Left renal pelvis (tissue), 4 donors: ENCODE measurements at places on chromosomes 5 and 9. TPM values are rescaled to one million over a fixed set of nuclear protein-coding genes. Genes with fewer than 3 reads are reported as not detected.

Gene MARCOL
- not detected for polyA plus RNA-seq

Gene NAIP
- 20.1 TPM for polyA plus RNA-seq

Gene TMEM203
- polyA plus RNA-seq: 39.3 TPM

Gene ASPN
- 33.5 TPM for polyA plus RNA-seq

Gene LRRC19
- 14.9 TPM for polyA plus RNA-seq

Gene TAS2R1
- 0.15 TPM for polyA plus RNA-seq

Gene PPP3R2
- polyA plus RNA-seq: 0.04 TPM

Gene DBN1
- polyA plus RNA-seq: 180 TPM

Gene PIP5KL1
- 0.85 TPM for polyA plus RNA-seq

Gene CER1
- not detected for polyA plus RNA-seq

- no peak for DNase-seq
Measured at GRCh38 chr5:172713113-172713808, 57.7 kb downstream of the DUSP1 start.

GRCh38 chr9:118674942-118675341 lies 694.3 kb downstream of the BRINP1 start:
- no peak for DNase-seq

DNA sequence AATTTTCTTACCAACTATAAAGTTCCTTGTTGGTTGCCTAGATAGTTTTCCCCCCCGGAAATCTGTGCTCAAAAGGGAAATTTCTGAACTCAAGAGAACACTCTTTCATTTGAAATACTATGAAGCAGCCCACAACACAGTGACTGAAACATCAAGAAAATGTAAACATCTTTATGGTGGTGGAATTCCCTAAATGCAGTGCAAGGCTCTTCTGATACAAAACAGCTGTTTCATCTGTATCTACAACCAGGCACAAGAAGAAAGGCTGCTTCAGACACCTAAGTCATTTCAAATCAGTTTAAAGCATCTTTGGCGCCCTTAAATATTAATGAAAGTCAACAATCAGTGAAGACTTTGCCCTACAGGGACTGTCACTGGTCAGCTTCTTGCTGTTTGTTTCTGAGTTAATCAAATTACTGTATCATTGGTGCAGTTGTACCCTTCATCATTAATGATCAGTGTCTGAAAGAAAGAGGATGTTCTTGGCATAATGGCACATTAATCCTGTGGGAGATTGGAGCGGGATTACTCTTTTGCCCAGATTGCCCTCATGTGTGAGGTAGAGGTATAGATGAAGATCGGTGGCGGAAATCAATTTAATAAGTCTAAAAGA lies 947.0 kb downstream of the NR2F1-AS1 start:
- DNase-seq: no peak

- DNase-seq: no peak
Measured at GRCh38 chr5:119318256-119318894, 37.4 kb upstream of the TNFAIP8 start.

DNA sequence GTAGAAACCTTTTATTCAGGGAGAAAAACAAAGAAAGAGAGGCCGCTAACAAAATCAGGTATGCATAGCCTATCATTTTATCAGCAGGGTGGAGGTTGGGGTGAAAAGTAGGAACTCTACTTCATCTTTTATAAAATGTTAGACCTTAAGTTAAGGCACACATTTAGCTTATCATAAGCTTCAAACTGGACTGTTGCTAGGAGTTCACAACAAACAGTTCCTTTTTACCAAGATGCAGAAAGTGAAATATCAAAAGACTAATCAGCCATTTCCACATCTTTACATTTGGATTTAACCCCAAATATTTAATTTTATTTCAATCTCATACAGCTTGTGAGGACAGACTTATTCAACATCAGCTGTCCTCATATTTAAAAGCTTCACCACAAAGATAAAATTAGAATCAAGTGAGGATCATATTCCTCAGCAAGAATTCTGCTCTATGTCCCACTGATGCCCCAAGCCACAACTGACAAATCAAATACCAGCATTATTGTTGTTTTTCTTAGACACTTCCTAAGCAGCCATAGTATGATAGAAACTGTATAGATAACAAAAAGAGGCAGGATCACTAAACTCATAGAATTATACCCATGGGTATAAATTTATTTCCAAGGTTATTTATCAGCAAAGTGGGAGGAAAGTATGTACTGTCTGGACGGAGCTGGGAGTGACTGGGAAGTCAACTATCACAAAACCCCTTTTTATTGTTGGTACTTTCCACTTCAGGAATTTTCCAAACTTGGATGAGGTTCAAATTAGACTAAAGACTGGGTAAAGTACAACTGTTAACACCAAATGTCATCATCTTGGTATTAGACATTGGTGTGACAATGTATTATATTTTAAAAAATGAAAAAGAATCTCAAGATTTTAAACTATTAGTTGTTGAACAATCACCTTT lies 29.9 kb upstream of the MYOT start:
- no peak for DNase-seq

DNA sequence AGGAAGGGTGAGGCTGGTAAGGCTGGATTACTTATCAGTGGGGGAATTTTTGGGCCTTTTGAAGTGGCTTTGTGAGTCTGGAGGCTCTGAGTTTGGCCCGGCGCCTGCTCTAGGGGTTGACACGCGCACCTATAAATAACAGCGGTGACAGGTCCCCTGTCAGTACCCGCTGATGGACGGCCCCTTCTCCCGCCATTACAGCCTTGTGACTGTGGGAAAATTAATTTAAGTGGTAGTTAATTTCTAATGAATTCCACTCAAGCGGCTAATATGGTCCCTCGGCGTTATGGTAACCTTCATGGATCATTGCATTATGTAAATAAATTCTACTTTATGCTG lies 16.5 kb downstream of the MRPL36 start:
- no peak for DNase-seq

- no peak for DNase-seq
Measured at GRCh38 chr9:1273859-1274258, 223.7 kb downstream of the DMRT2 start.

DNA sequence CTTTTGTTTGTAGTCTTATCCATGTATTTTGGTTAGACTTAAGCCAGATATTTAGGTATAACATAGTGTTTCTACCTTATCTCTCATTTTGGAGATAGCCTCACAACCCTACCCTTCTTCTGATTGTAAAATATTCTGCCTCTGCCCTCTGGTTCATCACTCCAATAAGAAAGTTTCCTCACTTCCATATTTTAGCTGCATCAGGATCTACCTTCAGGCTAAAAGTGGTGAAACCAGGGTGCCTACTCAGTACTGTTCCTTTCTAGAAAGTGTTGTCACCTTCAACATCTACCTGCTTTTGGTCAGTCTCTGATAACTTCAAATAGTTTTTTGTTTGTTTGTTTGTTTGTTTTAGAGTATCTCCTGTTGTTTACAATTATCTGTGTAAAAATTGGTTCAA lies 294.6 kb downstream of the ANXA1 start:
- DNase-seq: no peak

DNA sequence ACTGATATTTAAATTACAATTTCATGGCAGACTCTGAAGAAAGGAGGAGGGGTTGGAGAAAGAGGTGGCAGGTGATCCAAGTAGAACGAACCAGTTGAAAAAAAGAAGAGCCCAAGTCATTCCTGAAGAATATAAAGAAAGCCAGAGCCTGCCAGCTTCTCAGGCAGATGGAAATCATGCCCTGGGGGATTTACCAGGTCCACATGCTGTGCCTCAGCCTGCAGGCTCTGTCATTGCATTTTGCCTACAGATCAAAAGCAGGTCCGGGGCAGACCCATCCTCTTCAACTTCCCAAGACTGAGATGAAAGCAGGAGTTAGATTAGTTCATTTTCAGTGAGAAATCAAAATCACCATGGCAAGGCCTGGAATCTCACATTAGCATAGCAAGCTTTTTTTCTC lies 48.5 kb downstream of the GDNF start:
- DNase-seq: no peak

DNA sequence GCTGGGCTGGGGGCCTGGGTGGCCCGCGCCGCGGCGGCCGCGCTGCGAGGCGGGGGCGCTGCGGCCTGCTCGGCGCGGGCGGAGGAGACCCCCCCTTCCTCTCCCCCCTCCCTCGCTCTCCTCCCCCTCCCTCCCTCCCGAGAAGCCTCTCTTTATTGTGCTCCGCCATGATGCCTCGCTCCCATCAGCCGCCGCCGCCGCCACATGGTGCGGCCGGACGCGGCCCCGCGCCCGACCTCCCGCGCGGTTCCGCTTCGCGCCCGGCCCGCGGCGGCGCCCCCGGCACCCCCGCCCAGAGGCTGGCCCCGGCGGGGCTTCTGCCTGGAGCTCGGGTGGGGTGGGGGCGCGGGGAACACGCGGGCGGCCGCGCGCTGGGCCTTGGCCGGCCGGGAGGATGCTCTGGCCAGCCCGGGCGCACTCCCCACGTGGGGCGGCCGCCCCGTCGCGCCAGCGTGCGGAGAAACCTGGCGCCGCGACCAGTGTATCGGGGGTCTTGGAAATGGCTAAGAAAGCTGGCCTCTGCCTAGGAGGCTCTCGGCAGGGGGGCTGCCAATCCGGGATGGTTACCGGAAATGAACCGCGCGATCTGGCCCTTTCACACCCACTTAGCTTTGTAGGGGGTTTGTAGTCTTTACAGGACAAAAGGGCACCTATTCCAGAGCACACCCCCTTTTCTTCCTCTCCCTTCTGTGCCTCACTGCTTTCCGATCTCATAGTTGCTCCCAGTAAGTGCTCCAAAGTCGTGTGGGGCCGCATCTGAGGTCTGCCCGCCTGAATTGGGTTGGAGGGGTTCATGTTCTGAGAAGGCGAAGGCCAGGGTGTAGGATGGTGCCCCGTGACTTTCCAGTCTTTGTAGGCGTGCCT lies 1.0 kb downstream of the SET start:
- no peak for DNase-seq

DNA sequence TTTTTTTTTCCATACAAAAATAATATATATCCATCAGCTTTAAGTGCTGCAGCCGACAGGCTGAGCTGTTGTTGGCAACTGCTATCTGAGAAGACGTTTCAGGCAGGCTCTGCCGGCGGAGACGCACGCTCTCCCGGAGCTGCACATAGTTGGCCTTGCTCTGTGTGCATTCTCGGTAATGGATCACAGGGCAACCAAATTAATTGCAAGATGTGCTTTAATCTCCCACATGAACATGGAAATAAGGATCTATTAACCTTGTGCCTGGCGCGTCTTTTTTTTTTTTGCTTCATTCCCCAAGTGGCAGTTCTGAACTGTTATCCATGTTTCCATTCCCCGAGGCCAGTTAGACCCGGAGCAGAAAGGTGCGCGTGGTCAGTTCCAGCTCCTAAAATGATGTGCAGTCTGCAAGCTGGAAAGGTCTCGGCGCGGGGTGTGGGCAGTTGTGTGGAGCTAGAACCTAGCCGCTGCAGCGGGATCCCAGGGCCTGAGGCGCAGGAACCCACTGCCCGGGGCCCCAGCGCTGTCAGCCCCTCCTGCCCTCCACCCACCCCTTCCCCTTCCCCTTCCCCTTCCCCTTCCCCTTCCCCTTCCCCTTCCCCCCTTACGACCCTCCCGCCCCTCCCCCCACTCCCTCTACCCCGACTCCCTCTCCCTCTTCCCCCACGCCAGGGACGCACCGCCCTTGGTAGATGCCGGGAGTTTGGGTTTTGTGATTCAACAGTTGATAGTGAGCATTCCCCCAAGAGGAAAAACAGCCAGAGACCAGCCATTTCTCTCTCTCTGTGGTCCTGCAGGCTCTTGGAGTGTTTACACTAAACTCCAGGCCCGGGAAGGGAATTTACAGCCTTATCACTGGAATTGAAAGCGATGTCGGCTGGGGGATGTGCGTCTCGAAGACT lies 137.8 kb downstream of the CEP120 start:
- no peak for DNase-seq

DNA sequence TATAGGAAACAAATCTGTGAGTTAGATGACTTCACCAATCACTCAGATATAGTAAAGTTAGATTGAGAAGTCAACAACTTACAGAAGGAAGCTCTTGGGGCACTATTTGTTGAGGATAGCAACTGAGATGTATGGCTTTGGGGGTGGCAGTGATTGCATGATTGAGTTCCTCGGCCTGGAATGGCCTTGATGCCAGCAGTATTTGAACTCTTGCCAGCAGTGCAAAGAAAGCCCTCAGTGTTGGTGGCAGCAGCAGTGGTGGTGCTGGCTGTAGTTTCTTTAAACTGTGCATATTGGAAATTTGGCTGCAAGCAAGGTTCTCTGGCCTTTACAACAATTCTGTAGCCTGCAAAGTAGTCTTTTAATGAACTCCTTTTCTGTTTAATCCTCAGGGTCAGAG lies 41.4 kb upstream of the PJA2 start:
- no peak for DNase-seq

DNA sequence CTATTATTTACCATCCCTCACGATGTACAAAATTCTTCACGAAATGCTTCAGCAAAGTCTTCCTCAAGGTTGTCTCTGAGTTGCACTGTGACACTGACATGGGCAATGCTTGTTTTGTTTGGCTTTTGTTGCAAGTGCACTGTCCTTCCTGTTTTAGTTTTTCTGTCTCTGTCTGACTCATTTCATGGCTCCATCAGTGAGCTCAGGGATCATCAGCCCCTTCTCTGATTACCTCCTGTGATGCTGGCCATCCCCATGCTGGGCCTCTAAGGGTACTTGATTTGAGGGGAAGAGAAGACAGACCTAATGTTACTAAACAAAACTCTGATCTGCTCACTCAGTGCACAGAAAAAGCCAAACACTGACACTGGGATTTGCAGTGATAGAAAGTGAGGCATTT lies 37.6 kb upstream of the STX17 start:
- DNase-seq: no peak

GRCh38 chr5:36214436-36214835 lies 27.3 kb downstream of the NADK2 start:
- no peak for DNase-seq

DNA sequence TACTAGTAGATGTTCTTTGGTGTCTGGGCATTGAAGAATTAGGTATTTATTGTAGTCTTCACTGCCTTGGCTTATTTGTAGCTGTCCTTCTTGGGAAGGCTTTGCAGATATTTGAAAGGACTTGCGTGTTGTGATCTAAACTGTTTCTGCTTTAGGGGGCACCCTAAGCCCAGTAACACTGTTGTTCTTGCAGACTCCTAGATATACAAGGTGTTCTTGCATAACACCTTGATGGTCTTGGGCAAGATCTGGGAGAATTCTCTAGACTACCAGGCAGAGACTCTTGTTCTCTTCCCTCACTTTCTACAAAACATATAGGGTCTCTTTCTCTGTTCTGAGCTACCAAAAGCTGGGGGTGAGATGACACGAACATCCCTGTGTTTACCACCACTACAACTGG lies 179.1 kb downstream of the FAM170A start:
- no peak for DNase-seq

- DNase-seq: no peak
Measured at GRCh38 chr5:177984584-177985206, 11.3 kb downstream of the PROP1 start.

GRCh38 chr9:84271921-84272556 lies 68.5 kb downstream of the SLC28A3 start:
- DNase-seq: no peak
